ENCODE measurements at places on chromosomes 6 and 20.

- DNase-seq, result no peak
These were observed 138.7 kb downstream of the RFPL4B start for GRCh38 chr6:112485827-112486212.

GRCh38 chr6:169780571-169781091 is 29.2 kb downstream of the ERMARD start:
- no peak for DNase-seq

- no peak for DNase-seq
These were observed 282.7 kb downstream of the ADGB start for GRCh38 chr6:146881228-146882181.

DNA sequence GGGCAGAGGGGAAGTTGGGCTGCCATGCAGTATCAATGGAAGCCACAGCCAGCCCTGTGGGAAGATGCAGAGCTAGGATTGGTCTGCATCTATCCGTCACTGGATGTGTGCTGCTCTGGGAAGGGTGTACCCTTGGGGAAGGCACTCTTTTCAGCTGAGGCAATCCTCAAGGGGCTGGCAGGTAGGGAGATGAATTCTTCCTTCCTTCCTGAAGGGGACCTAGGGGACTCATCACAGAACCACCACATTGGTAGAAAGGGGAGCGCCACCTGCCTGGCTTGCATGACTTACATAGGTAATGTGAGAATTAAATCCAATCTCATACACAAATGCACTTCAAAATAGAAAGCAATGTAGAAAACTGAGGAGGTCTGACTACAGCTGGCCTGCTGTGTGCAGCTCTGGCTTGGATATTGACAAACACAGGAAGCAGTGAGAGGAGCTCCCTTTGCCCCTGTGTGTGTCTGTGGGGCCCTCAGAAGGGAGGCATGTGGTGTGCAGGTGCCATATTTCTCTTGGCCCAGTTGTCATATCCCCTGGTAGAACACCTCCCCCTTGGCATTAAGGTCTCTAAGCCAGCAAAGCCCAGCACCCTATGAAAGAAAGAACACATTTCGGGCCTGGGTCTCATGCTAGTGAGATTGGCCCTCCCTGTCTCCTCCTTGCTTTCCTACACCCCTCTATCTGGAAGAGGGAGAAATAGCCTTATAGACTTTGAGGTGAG is 260.3 kb upstream of the MOCS1 start:
- no peak for DNase-seq

DNA sequence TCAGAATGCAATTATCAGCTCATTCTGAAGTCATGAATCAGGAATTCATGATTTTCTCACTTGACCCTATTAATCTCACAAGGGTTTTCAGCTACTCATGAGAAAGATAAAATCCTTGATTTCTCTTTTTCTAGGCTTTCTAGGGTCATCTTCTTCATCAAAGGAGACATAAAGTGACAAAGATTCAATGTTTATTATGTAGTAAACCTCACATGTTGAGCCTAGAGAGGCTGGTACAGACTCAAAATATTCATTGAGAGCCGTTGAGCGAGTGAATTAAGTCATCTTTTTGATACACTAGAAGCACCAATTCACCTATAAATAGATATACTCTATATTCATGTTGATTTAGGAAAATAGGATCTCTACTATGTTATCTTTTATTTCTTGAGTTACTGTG is 104.8 kb upstream of the TRAF3IP2 start:
- no peak for DNase-seq

DNA sequence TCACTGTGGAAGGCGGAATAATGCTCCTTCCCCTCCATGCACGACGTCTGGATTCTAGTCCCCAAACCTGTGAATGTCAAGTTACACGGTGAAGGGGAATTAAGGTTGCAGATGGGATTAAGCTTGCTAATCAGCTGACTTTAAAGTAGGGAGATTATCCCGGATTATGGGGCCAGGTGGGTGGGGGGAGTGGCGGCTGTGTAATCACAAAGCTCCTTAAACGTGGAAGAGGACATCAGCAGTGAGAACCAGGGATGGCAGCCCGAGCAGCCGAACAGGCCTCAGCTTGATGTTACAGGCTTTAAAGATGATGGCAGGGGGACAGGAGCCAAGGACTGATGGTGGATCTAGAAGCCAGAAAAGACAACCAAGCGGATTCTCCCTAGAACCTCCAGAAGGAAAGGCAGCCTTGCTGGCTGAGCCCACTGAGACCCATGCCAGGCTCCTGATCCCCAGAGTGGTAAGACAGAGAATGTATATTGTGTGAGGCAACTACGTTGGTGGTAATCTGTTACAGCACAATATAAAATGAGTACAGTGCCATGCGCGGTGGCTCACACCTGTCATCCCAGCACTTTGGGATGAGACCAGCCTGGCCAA is 117.5 kb downstream of the SCML4 start:
- no peak for DNase-seq

- no peak for DNase-seq
These were observed 143.1 kb upstream of the RREB1 start for GRCh38 chr6:6964675-6965074.

- no peak for DNase-seq
These were observed 754.7 kb upstream of the NRSN1 start for GRCh38 chr6:23371132-23371915.
